GM23248 (cell line): ENCODE measurements at places on chromosomes 6 and 20.

DNA sequence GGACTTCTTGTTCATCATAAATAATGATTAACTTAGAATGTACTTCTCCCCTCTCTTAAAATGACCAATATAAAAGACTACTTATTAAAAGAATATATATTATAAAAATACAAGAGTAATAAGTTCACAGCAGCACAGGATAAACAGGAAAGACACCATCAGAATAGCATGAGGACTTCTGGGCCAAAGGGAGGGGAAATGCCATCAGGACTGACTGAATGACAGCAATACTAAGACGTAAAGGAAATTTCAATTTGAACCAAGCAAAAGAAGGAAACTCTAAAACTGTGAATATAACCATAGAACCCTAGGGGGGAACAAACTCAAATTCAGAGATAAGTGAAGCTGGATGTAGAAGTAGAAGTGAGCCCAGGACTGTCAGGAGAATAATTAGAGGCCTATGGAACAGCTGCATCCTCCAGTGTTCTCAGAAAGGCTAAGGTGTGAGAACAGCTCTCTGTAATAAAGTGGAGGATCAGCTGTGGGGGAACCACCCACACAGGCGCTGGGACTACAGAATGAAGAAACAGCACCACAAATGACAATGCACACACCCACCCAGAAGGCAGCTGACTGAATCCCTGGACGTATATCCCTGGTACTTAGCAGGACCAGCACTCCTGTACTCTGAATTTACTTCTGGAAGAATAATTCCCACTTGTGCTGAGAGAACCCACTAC is 37.8 kb downstream of the ZHX3 start:
- no peak for DNase-seq

GRCh38 chr6:152532556-152533422 is 104.4 kb downstream of the SYNE1 start:
- DNase-seq = no peak

GRCh38 chr6:3283641-3284435 is 25.1 kb downstream of the PSMG4 start:
- DNase-seq = no peak

DNA sequence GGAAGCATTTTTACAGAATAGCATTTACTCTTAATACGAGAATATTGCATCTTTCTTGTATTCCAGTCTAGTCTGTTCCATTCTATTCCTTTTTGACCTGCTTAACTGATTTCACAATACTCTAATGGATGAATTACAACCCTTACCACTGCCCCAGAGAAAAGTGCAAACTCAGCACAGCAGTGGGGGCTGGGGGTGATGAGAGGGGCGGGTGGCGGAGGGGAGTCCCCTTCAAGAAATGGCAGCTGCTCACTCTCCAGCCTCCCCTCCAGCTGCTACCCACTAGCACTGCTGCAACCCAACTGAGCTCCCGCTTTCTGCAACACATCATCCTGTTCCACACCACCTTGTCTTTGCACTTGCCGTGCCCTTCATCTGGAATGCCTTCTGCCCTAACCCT is 30.1 kb downstream of the PIM1 start:
- no peak for DNase-seq

GRCh38 chr6:87139236-87139635 is 16.1 kb upstream of the ZNF292 start:
- peak; percentile 68 for DNase-seq

DNA sequence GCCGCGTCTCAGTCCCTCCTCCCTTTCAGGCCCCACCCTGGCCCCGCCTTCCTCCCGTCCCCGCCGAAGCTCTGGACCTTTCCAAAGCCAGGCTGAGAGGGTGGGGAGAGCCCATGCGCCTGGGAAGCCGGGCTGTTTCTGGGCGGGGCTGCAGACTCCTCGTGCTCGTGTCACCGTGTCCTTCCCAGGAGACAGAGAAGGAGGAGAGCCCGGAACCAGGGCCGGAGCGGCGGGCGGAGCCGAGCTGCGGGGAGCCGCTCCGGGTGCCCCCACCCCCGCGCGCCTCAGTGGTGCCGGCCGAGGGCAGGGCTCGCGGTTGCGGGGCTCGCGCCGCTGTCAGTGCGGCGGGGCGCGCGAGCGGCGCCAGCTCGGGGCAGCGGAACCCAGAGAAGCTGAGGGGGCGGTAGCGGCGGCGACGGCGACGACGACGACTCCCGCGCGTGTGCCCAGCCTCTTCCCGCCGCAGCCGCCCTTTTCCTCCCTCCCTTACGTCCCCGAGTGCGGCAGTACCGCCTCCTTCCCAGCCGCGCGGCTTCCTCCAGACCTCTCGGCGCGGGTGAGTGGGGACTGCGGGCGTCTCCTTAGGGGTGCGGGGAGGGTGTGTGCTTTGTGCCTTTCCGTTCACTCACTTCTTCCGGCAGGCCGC is at the start of gene RALY:
Gene RALY, plus strand, starts transcription at position 336 of the 646 bp plus-strand sequence. CDS start 78,164 bp downstream, outside the sequence.
- DNase-seq = peak; percentile 85

GRCh38 chr20:3188823-3189413 is 15.6 kb downstream of the DDRGK1 start:
- DNase-seq = no peak

GRCh38 chr20:50848846-50849673 is 54.2 kb downstream of the BCAS4 start:
- DNase-seq = no peak

GRCh38 chr6:169085466-169085865 is 168.2 kb downstream of the THBS2 start:
- DNase-seq = no peak

DNA sequence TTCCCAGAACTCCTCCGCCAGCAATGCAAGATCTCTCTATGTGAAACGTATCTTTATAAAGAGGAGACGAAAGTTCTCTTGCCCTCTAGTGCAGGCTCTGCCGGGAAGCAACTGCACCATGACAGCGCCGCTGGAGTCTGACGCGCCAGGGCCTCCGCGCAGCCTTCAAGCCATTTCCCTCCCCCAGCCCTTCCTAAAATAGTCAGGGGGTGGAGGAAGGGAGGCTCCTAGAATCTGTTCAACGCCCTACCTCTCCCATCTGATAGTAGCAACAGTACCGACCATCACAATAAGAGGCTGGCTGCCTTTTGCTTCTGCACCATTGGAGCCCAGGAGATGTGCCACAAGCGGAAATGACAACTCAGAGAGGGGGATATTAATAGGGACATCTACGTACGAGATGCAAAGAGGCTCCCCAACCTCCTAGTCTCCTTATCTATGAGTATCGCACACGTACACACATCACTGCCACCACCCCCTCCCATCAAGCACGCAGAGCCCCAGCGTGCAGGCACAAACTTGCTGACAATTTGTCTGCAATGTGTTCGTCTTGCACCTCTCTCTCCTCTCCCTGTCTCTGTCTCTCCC is 1.0 kb downstream of the SYNE1 start:
- peak; percentile 79 for DNase-seq

- DNase-seq = no peak
Measured at GRCh38 chr6:21478411-21478810, 115.1 kb upstream of the SOX4 start.

DNA sequence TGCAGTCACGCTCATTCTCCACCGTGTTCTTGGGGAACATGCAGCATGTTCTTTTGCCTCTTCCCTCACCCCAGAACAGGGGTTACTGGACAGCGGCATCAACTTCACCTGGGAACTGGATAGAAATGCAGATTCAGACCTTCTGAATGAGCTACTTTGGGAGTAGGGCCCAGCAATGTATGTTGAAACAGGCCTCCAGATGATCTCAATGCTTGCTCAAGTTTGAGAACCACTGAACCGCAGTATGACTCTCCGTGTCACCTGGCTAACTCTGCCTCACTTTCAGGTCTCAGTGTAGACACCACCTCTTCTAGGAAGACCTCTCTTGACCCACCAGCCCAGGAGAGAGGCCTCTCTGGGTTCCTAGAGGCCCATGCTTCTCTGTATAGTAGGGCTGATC is 4.9 kb downstream of the TRIB3 start:
- DNase-seq = no peak

DNA sequence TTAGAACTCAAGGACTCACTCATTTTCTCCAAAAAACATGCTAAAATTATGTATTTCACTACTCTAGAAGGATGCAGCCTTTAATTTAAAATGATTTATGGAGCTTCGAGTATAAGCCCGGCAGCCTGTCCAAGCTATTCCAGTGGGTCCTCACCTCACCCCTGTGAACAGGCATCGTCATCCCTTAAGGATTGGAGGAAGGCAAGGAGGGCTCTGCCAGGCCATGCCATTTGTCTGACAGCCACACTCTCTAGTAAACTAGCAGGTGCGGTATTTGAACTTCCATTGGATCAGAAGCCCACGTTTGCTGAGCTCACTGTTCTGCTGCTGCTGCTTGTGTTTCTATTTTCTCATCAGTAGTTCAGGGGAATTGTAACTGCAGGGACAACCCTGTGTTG is 39.8 kb upstream of the NAA20 start:
- peak; percentile 66 for DNase-seq
